ENCODE measurements at places on chromosomes 16 and 17.

GRCh38 chr16:67169642-67170167 lies 633 bp upstream of the NOL3 start:
- H3K4me1 ChIP-seq = peaks cover 8% of the 10 kb centered on the region
- no peak overlapping the region for H3K4me3 ChIP-seq
- peaks cover 49% of the 10 kb centered on the region for H3K27me3 ChIP-seq
- peak; percentile 88 for DNase-seq

DNA sequence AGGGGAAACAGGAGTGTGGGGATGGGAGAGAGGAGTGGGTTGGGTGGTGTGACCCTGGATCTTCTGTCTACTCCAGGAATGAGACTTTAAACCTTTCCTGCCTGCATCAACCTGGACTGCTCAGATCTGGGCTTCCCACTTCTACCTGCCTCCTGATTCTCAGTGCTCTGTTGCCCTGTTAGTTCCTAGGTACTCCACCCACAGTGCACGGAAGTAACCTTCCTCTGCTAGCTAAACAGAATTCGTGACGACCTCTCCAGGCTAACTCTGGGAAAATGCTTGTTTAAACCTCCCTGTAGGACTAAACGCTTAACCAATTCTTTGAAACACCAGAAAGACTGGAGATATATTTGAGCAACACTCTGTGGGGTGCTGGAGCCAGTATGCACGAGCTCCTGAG lies 83.4 kb upstream of the CLEC3A start:
- DNase-seq = no peak
- no peak overlapping the region for H3K27ac ChIP-seq
- H3K4me3 ChIP-seq = no peak overlapping the region
- H3K27me3 ChIP-seq = no peaks in the 10 kb centered on the region
- no peaks in the 10 kb centered on the region for H3K4me1 ChIP-seq

DNA sequence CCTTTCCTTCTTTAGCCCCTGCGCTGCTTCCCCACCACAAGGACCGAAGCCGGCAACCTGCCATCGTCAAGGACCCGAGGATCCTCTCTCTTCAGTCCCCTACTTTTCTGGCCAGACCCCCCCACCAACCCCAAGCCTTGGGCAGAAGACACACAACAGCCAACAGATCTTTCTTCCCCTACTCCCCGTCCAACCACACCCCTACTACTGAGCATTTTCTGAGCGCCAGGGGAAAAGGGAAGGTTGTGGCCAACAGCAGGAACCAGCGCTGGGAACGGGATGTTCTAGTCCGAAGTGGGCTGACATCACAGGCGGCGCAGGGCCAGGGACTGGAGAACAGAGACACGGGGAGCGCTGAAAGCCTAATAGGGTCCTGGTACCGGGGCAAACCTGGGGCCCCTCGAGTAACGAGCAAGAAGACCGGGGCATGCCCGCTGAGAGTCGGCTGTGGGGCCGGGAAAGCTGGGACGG lies 528 bp downstream of the PER1 start:
- peaks cover 2% of the 10 kb centered on the region for H3K36me3 ChIP-seq
- H3K27ac ChIP-seq = no peak overlapping the region
- peak; percentile 69 for DNase-seq
- no peaks in the 10 kb centered on the region for H3K27me3 ChIP-seq

DNA sequence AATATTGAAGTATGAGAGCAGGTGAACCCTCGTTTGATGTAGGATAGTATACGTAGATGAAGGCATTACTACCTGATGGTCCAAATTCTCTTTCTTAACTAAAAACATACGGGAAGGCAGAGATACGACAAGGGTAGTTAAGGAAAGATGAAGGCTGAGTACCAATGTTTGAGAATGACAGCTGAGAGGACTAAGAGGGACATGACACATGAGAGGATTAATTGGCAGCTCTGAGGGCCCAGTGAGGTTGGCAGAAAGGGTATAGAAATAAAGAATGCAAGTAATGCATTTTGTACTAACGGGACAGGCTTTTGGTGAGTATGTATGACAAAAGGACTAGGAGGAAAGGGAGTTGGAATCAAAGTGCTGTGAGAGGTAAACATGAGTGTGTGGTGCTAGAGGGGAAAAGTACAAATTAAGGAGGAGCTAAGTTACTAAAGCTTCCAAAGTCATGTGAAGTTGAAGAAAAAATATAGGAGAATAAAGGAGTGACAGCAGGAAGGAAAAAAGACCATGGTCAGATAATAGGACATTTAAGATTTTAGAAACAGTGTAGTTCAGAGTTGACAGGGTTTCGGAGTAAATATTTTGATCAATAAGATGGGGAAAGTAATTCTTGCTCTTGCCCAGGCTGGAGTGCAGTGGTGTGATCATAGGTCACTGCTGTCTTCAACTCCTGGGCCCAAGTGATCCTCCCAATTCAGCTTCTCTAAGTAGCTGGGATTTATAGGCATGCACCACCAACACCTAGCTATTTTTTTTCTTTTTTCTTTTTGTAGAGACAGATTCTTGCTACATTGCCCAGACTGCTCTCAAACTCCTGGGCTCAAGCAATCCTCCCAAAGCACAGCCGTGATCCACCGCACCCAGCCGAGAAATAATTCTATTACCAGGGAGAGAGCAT lies 43.1 kb upstream of the ITGA2B start:
- no peaks in the 10 kb centered on the region for H3K36me3 ChIP-seq
- H3K4me1 ChIP-seq = no peaks in the 10 kb centered on the region
- H3K27me3 ChIP-seq = no peaks in the 10 kb centered on the region
- DNase-seq = no peak
- H3K4me3 ChIP-seq = no peak overlapping the region

- no peak overlapping the region for H3K4me3 ChIP-seq
- no peaks in the 10 kb centered on the region for H3K27me3 ChIP-seq
- H3K27ac ChIP-seq = no peak overlapping the region
- no peaks in the 10 kb centered on the region for H3K4me1 ChIP-seq
- H3K36me3 ChIP-seq = no peaks in the 10 kb centered on the region
These were observed 55.3 kb downstream of the SKAP1 start for GRCh38 chr17:48374650-48375230.

GRCh38 chr16:55489119-55489955 lies 10.3 kb downstream of the MMP2 start:
- peaks cover 28% of the 10 kb centered on the region for H3K36me3 ChIP-seq
- H3K27ac ChIP-seq = no peak overlapping the region
- no peak for DNase-seq
- H3K27me3 ChIP-seq = no peaks in the 10 kb centered on the region
- H3K4me3 ChIP-seq = no peak overlapping the region

- peaks cover 6% of the 10 kb centered on the region for H3K4me1 ChIP-seq
- H3K27ac ChIP-seq = peak within 1 kb of the TSS; percentile 15
- peaks cover 15% of the 10 kb centered on the region for H3K36me3 ChIP-seq
- no peak within 1 kb of the TSS for H3K4me3 ChIP-seq
- no peaks in the 10 kb centered on the region for H3K27me3 ChIP-seq
- peak; percentile 98 for DNase-seq
These were observed at the start of gene ALDOC for GRCh38 chr17:28576758-28577465. Gene ALDOC (minus strand): TSS chr17:28576895. CDS start chr17:28575532, 1,363 bp downstream.

GRCh38 chr17:74544991-74545842 lies 698 bp downstream of the CD300C start:
- H3K4me1 ChIP-seq = no peaks in the 10 kb centered on the region
- H3K27me3 ChIP-seq = no peaks in the 10 kb centered on the region
- no peaks in the 10 kb centered on the region for H3K36me3 ChIP-seq
- no peak overlapping the region for H3K27ac ChIP-seq
- H3K4me3 ChIP-seq = no peak overlapping the region
- no peak for DNase-seq

DNA sequence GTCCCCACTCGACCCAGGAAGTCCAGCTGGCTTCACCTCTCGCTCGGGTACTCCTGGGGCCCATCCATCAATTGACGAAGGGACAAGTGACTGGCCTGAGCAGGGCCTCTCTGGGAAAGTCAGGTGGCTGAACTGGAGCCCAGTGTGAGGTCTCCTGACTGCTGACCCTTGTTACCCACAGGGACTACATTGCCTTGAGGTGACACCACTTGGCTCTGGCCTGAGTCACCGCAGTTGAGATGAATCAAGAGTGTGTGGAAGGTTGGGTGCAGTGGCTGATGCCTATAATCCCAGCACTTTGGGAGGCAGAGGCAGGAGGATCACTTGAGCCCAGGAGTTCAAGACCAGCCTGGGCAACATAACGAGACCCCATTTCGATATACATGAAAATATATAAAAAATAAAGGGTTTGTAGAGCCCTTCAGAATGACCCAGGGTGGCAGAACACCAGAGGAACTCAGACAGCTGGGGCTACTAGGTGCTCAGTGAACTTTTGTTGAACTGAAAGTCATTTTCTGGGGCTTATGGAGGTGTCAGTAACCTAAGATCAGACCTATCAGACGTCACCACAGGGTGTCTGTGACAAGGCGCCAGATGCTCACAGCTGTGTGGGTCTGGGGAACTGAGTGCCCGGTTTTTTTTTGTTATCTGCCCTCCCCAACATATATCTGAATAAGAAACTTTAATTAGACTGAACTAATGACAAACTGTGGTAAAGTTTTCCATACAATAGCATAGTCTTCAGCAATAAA lies 14.8 kb upstream of the ZFP90 start:
- no peaks in the 10 kb centered on the region for H3K36me3 ChIP-seq
- H3K27ac ChIP-seq = no peak overlapping the region
- no peak overlapping the region for H3K4me3 ChIP-seq
- peak; percentile 53 for DNase-seq
- peaks cover 2% of the 10 kb centered on the region for H3K4me1 ChIP-seq
- H3K27me3 ChIP-seq = no peaks in the 10 kb centered on the region

GRCh38 chr17:180381-181244 lies 837 bp downstream of the DOC2B start:
- DNase-seq = peak; percentile 12
- peaks cover 2% of the 10 kb centered on the region for H3K27me3 ChIP-seq
- no peaks in the 10 kb centered on the region for H3K36me3 ChIP-seq
- H3K4me1 ChIP-seq = no peaks in the 10 kb centered on the region
- no peak overlapping the region for H3K27ac ChIP-seq

DNA sequence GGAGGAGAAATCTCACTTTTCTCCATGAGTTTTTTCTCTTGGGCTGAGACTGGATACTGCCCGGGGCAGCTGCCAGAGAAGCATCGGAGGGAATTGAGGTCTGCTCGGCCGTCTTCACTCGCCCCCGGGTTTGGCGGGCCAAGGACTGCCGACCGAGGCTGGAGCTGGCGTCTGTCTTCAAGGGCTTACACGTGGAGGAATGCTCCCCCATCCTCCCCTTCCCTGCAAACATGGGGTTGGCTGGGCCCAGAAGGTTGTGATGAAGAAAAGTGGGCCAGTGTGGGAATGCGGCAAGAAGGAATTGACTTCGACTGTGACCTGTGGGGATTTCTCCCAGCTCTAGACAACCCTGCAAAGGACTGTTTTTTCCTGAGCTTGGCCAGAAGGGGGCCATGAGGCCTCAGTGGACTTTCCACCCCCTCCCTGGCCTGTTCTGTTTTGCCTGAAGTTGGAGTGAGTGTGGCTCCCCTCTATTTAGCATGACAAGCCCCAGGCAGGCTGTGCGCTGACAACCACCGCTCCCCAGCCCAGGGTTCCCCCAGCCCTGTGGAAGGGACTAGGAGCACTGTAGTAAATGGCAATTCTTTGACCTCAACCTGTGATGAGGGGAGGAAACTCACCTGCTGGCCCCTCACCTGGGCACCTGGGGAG lies 19.1 kb downstream of the NGFR start:
- no peaks in the 10 kb centered on the region for H3K27me3 ChIP-seq
- H3K27ac ChIP-seq = no peak overlapping the region
- H3K36me3 ChIP-seq = no peaks in the 10 kb centered on the region
- peaks cover 3% of the 10 kb centered on the region for H3K4me1 ChIP-seq
- no peak overlapping the region for H3K4me3 ChIP-seq

DNA sequence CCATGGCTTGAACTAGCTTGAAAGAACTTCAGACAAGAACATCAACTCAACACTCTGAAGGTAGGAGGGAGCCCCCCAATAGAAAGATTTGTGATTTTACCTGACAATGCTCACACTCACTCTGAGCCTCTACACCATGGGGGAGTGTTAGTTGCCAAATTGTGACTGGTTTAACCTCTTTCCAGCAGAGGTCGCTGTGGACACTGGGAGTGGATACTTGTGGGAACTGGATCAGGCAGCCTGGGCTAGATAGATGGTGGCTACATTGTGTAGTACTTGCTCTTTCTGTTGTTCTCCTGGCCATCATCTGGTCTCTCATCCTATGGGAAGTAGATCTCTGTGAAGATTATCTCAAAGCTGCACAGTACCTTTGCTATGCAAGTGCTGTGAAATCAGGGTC lies 2.9 kb downstream of the SMPD3 start:
- no peak overlapping the region for H3K4me3 ChIP-seq
- peaks cover 3% of the 10 kb centered on the region for H3K27me3 ChIP-seq
- DNase-seq = peak; percentile 87
- H3K4me1 ChIP-seq = no peaks in the 10 kb centered on the region

- H3K4me3 ChIP-seq = no peak overlapping the region
- H3K36me3 ChIP-seq = no peaks in the 10 kb centered on the region
- DNase-seq = peak; percentile 65
- no peaks in the 10 kb centered on the region for H3K4me1 ChIP-seq
- no peak overlapping the region for H3K27ac ChIP-seq
These were observed 21.7 kb upstream of the USP36 start for GRCh38 chr17:78862073-78863023.

DNA sequence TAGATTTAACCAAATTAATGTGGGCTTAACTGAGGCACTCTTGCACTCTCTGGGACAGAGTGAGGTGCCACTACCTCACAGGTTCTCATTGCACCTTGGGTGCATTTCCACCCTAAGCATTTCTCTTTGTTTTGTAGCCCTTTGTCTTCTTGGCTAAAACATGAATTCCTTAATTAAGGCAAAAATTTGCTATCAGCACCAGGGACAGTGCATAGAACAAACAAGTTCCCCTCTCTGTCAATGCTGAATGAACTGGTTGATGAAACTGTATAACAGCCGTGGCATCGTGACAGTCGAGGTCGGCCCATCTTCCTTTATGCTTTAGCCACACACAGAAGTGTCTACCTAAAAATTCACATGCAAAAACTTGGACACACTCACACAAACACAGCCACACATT lies 74.8 kb downstream of the HS3ST2 start:
- no peak overlapping the region for H3K27ac ChIP-seq
- no peak overlapping the region for H3K4me3 ChIP-seq
- H3K4me1 ChIP-seq = no peaks in the 10 kb centered on the region
- H3K27me3 ChIP-seq = no peaks in the 10 kb centered on the region
- DNase-seq = peak; percentile 10
- H3K36me3 ChIP-seq = no peaks in the 10 kb centered on the region

- H3K4me3 ChIP-seq = no peak overlapping the region
- H3K36me3 ChIP-seq = no peaks in the 10 kb centered on the region
- no peak overlapping the region for H3K27ac ChIP-seq
- no peak for DNase-seq
These were observed 13.6 kb downstream of the CHD9 start for GRCh38 chr16:53068423-53068833.

GRCh38 chr17:60522889-60523626 lies 3.0 kb downstream of the APPBP2 start:
- no peak for DNase-seq
- no peak overlapping the region for H3K27ac ChIP-seq
- no peak overlapping the region for H3K4me3 ChIP-seq
- no peaks in the 10 kb centered on the region for H3K36me3 ChIP-seq

GRCh38 chr16:56195151-56195550 lies 3.9 kb downstream of the GNAO1 start:
- H3K4me3 ChIP-seq = no peak overlapping the region
- no peaks in the 10 kb centered on the region for H3K4me1 ChIP-seq
- no peaks in the 10 kb centered on the region for H3K36me3 ChIP-seq
- peaks cover 15% of the 10 kb centered on the region for H3K27me3 ChIP-seq

Data from mesendoderm (in vitro differentiated cells).